ENCODE measurements at places on chromosomes 3 and 15. TPM values are rescaled to one million over a fixed set of nuclear protein-coding genes. Genes with fewer than 3 reads are reported as not detected.

- DNase-seq: no peak
Observed at GRCh38 chr15:29704950-29705597, 117.2 kb downstream of the TJP1 start.

GRCh38 chr3:159185443-159186050 lies 383.7 kb downstream of the MFSD1 start:
- no peak for DNase-seq

- DNase-seq: no peak
Observed at GRCh38 chr15:45523166-45523460, 558 bp upstream of the SLC30A4 start.

The CHST14 gene
- total RNA-seq: 12.9 TPM

The MAGEF1 gene
- total RNA-seq: 23.7 TPM

The RSRC1 gene
- 43.6 TPM for total RNA-seq
